ENCODE measurements at places on chromosomes 4 and X. TPM values are rescaled to one million over a fixed set of nuclear protein-coding genes. Genes with fewer than 3 reads are reported as not detected.

Gene SORCS2
- 8.9 TPM for total RNA-seq

Gene GPR173
- 26.1 TPM for total RNA-seq

Gene CT45A8
- total RNA-seq = not detected

Gene TMEM150C
- 66.9 TPM for total RNA-seq

Gene SHROOM3
- total RNA-seq = 11.8 TPM

Gene APBB2
- total RNA-seq = 81.4 TPM

Gene TDO2
- total RNA-seq = not detected

Gene UFSP2
- total RNA-seq = 32.9 TPM

Gene CLDN2
- not detected for total RNA-seq

Gene SYTL4
- 2.2 TPM for total RNA-seq

Gene CSAG3
- not detected for total RNA-seq

Gene USP17L24
- total RNA-seq = not detected

Gene USP53
- 10.1 TPM for total RNA-seq

Gene H2BW2
- not detected for total RNA-seq

Gene ASIC5
- not detected for total RNA-seq

Gene KCNE5
- 1.5 TPM for total RNA-seq

Gene SLC25A43
- total RNA-seq = 0.98 TPM

Gene KIF4A
- total RNA-seq = 2.5 TPM

Gene CABS1
- total RNA-seq = not detected

Gene STARD8
- total RNA-seq = 2.5 TPM

Gene WAS
- total RNA-seq = 0.74 TPM

Gene HSFX3
- total RNA-seq = not detected

Gene ABCB7
- 24.6 TPM for total RNA-seq

Gene SPANXN3
- not detected for total RNA-seq

Gene TRPC3
- total RNA-seq = 5.4 TPM

Gene DIAPH2
- total RNA-seq = 9.3 TPM
